ENCODE measurements at places on chromosomes 7 and 10. TPM values are rescaled to one million over a fixed set of nuclear protein-coding genes. Genes with fewer than 3 reads are reported as not detected.

DNA sequence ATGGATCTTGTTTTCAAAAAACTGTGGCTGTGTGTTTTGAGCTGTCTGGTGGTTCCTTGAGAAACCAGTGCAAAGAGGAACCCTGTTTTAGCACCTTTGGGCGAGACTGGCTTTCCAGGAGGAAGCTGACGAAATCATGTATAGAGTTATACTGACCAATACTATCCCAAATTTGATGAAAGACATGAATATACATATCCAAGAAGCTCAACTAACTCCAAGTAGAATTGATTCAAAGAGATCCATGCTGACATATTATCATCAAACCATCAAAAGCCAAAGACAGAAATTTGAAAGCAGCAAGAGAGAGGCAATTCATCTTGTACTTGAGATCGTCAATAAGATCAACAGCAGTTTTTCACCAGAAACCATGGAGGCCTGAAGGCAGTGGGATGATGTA, 610.7 kb downstream of the DNAJB6 start:
- H3K4me3 ChIP-seq, result no peak overlapping the region
- no peaks in the 10 kb centered on the region for H3K36me3 ChIP-seq
- no peaks in the 10 kb centered on the region for H3K27me3 ChIP-seq
- no peak for DNase-seq
- H3K4me1 ChIP-seq, result no peaks in the 10 kb centered on the region

GRCh38 chr10:132532179-132532578, 5.4 kb upstream of the INPP5A start:
- no peak for DNase-seq
- H3K27ac ChIP-seq, result no peak overlapping the region
- no peaks in the 10 kb centered on the region for H3K36me3 ChIP-seq
- no peaks in the 10 kb centered on the region for H3K27me3 ChIP-seq
- no peak overlapping the region for H3K4me3 ChIP-seq

DNA sequence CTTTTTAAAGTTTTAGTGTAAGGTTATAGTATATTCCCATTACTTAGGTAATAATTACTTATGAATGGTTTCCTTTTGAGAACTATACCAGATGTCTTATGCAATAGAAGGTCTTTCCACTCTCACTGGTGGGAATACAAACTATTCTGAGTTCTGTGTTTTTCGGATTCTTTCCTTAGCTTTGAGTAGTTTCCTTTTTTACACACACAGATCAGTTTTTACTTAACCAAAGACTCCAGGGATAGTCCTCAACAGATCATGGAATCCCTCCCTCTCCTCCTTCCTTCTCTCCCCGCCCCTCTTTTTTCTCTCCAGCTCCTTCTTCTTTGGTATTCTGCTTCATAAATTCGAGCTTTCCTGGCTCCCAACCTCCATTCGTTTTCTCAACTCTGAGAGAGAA, 13.3 kb downstream of the COPG2 start:
- no peaks in the 10 kb centered on the region for H3K27me3 ChIP-seq
- no peak overlapping the region for H3K4me3 ChIP-seq
- H3K27ac ChIP-seq, result no peak overlapping the region
- no peaks in the 10 kb centered on the region for H3K36me3 ChIP-seq
- DNase-seq, result no peak
- peaks cover 2% of the 10 kb centered on the region for H3K4me1 ChIP-seq

- peak within 1 kb of the TSS; percentile 71 for H3K27ac ChIP-seq
- peak; percentile 89 for DNase-seq
- H3K36me3 ChIP-seq, result no peaks in the 10 kb centered on the region
- no peaks in the 10 kb centered on the region for H3K27me3 ChIP-seq
- H3K4me1 ChIP-seq, result peaks cover 9% of the 10 kb centered on the region
Measured at GRCh38 chr10:116742367-116743265, at the start of gene HSPA12A. HSPA12A (minus strand) TSS chr10:116742566; CDS start chr10:116742469, 97 bp downstream.

- no peak overlapping the region for H3K27ac ChIP-seq
- no peaks in the 10 kb centered on the region for H3K36me3 ChIP-seq
- DNase-seq, result no peak
- peaks cover 1% of the 10 kb centered on the region for H3K4me1 ChIP-seq
- no peaks in the 10 kb centered on the region for H3K27me3 ChIP-seq
Measured at GRCh38 chr7:149188637-149189259, 6.6 kb upstream of the ZNF282 start.

The CEP41 gene
- 11.1 TPM for total RNA-seq

The WIPF3 gene
- not detected for total RNA-seq

The PSPH gene
- total RNA-seq, result 48.4 TPM

GRCh38 chr10:1661859-1662437, 75.4 kb downstream of the ADARB2 start:
- H3K27me3 ChIP-seq, result no peaks in the 10 kb centered on the region
- no peak for DNase-seq
- H3K36me3 ChIP-seq, result no peaks in the 10 kb centered on the region
- no peak overlapping the region for H3K4me3 ChIP-seq

GRCh38 chr10:127853868-127854768, 38.6 kb downstream of the CLRN3 start:
- no peak overlapping the region for H3K27ac ChIP-seq
- DNase-seq, result peak; percentile 47
- no peak overlapping the region for H3K4me3 ChIP-seq
- no peaks in the 10 kb centered on the region for H3K4me1 ChIP-seq
- no peaks in the 10 kb centered on the region for H3K36me3 ChIP-seq

DNA sequence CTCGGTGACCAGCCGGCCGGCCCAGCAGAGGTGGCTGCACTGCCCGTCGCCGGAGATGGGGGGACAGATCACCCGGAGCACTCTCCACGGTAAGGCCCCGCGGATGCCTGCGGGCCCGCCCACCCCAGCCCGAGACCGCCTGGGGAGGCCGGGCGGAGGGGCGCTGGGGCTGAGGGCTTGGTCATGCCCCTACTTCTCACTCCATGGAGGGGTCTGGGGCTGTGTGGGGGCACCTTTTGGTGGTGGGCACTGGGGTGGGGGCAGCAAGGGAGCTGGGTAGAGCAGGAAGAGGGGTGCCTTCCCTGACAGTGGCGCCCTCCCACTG, 61.8 kb downstream of the NEURL1 start:
- peaks cover 7% of the 10 kb centered on the region for H3K4me1 ChIP-seq
- no peak for DNase-seq
- no peaks in the 10 kb centered on the region for H3K36me3 ChIP-seq
- H3K27ac ChIP-seq, result no peak overlapping the region

The IDI2 gene
- not detected for total RNA-seq

GRCh38 chr7:13093160-13093559, 405.7 kb downstream of the ARL4A start:
- DNase-seq, result no peak
- H3K36me3 ChIP-seq, result no peaks in the 10 kb centered on the region
- H3K4me1 ChIP-seq, result peaks cover 2% of the 10 kb centered on the region
- H3K27ac ChIP-seq, result no peak overlapping the region

DNA sequence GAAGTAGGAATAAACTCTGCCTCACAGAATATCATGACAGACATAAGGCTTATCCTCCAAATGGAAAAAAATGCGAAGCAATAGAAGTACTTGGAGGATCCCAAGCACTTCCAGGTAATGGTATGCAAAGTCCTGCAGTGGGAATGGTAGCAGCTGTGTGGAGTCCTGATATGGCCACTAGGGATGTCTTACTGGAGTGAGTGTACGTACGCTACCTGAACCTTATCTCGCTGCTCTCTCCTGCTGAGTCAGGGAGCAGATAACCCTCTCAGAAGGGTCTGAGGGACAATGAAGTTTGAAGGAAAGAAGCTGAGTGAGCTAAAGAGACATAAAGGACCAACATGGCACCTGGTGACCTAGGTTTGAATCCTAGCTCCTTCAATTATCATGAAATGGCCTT, 42.2 kb downstream of the CH25H start:
- no peak overlapping the region for H3K4me3 ChIP-seq
- peaks cover 8% of the 10 kb centered on the region for H3K27me3 ChIP-seq
- DNase-seq, result no peak

The CAV2 gene
- total RNA-seq, result 217 TPM

GRCh38 chr10:117647306-117647705, 104.8 kb downstream of the EMX2 start:
- no peaks in the 10 kb centered on the region for H3K4me1 ChIP-seq

The TLL2 gene
- total RNA-seq, result under 0.01 TPM

DNA sequence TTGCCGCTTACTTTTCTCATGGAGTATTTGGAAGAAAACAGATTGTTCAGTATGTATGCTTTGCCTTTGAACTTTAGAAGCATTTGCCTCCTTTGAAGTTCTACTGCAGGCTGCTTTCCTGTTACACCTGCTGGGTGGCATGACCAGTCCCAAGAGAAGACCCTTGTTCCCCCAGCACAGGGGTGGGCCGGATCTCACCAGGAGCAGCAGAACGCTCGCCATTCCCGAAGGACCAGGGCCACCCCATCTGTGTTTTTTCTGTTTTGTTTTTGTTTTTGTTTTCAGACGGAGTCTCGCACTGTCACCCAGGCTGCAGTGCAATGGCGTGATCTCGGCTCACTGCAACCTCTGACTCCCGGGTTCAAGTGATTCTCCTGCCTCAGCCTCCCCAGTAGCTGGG, 493.6 kb downstream of the PTPRN2 start:
- no peaks in the 10 kb centered on the region for H3K27me3 ChIP-seq
- DNase-seq, result no peak
- H3K4me1 ChIP-seq, result no peaks in the 10 kb centered on the region
- no peak overlapping the region for H3K27ac ChIP-seq

GRCh38 chr10:70599791-70600190, 2.8 kb downstream of the PRF1 start:
- H3K36me3 ChIP-seq, result no peaks in the 10 kb centered on the region
- peaks cover 27% of the 10 kb centered on the region for H3K27me3 ChIP-seq
- no peak for DNase-seq
- no peaks in the 10 kb centered on the region for H3K4me1 ChIP-seq

DNA sequence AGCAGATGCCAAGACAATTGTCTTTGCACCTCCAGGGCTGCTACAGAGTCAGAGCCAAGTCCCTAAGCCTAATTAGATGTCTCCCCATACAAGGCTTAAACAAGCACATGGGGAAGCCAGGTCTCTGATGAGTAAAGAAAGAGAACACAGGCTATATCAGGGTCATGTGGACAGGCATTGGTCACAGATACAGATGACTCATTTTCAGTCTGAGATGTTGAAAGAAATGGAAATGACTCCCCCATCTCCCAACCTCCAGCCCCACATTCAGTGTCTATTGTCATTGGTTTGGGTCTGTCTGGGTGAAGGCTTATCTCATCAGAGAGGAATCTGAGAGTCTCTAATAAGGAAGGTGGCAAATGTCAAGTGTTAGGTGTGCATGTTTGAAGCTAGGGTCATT, 290.1 kb upstream of the KIAA1217 start:
- H3K4me3 ChIP-seq, result no peak overlapping the region
- no peaks in the 10 kb centered on the region for H3K4me1 ChIP-seq
- H3K27ac ChIP-seq, result no peak overlapping the region
- no peaks in the 10 kb centered on the region for H3K36me3 ChIP-seq
- no peaks in the 10 kb centered on the region for H3K27me3 ChIP-seq
- DNase-seq, result no peak

The KCNIP2 gene
- not detected for total RNA-seq

The ADAM22 gene
- total RNA-seq, result 0.18 TPM

DNA sequence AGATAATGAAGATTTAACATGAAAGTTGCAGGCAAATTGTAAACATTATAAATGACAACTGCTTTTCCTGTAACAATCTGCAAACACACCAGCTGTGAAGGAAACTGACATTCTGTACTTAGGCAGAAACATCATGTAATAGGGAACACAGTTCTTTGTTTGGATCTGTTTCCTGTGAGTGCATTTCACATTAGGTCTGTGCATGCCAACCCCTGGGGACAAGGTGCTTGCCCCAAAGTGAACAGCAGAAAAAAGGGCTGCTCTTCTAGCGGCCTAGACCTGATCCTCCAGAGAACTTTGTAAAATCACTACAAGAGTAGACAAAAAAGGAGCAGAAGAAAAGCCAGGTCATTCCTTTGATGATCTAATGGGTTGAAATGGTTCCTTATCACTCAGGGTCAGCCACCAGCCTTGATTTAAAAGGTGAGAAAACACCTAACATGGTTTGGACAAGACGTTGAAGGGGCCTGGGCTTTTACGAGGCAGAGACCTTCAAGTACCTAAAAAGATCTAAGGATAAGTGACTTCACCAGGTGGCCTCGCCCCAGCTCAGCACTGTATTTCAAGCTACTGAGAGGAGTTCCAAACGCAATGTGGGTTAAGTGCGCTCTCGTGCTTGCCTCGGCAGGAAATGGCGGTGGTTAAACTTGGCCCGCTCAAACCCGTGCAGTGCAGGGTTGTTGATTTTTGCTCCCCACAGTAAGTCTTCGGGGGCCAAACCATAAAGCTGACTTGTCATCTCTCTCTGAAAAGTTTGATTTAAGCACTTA, 249.7 kb downstream of the CREB5 start:
- no peak overlapping the region for H3K4me3 ChIP-seq
- H3K4me1 ChIP-seq, result no peaks in the 10 kb centered on the region
- no peaks in the 10 kb centered on the region for H3K36me3 ChIP-seq
- no peak for DNase-seq

DNA sequence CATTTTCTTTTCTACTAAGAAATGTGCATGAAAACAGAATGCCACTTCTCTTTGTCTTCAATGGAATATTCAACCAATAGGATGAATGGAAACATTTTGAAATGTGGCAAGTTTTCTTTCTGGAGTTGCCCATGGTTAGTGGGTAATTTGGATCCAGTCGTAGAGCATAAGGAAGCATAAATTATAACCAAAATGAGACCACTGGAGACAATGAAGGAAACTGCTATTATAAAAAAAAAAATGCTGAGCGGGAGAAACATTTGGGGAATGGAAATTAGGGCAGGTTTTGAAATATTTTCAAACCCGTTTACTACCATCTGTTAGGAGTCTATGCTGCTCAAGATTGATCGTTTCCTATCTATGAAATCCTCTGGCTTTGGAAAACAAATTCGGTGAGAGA, 182.9 kb upstream of the PRKCQ start:
- H3K36me3 ChIP-seq, result no peaks in the 10 kb centered on the region
- H3K4me1 ChIP-seq, result peaks cover 13% of the 10 kb centered on the region
- no peaks in the 10 kb centered on the region for H3K27me3 ChIP-seq
- no peak overlapping the region for H3K4me3 ChIP-seq

DNA sequence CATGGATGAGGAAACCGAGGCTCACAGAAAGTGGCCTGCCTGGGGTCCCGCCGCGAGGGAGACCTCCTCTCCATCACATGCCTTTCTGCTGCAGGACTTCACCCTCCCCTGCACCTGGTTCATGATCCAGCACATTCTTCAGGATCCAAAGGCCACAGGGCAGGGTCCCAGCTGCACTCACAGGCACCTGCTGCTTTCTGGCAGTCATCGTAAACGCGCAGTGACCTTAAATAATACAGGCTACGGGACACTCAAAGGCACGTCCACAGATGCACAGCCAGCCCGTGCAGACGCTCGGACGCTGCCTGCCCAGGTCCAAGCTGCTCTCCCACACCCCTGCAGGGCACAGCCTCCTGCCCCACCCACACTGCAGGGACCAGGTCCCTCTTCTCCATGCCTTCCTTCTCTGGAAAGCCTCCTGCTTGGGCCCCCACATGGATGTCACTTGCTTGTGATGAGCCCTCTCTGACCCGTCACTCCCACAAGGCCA, 49.9 kb downstream of the CALML3 start:
- H3K27me3 ChIP-seq, result no peaks in the 10 kb centered on the region
- H3K4me3 ChIP-seq, result no peak overlapping the region

All from IMR-90 (cell line).